ENCODE measurements at places on chromosomes 6 and 20. TPM values are rescaled to one million over a fixed set of nuclear protein-coding genes. Genes with fewer than 3 reads are reported as not detected.

MBOAT1 gene
- not detected for total RNA-seq

HLA-DQB1 gene
- not detected for total RNA-seq

- no peak overlapping the region for H3K4me3 ChIP-seq
- no peak overlapping the region for H3K27ac ChIP-seq
- H3K27me3 ChIP-seq: no peaks in the 10 kb centered on the region
These were observed 14.3 kb downstream of the PSMB9 start for GRCh38 chr6:32868257-32868788.

DOK5 gene
- total RNA-seq: 30.8 TPM

- no peak overlapping the region for H3K27ac ChIP-seq
- no peak for DNase-seq
- peaks cover 2% of the 10 kb centered on the region for H3K27me3 ChIP-seq
- peak overlapping the region; percentile 86 for H3K4me3 ChIP-seq
- H3K4me1 ChIP-seq: peaks cover 3% of the 10 kb centered on the region
These were observed 1.7 kb downstream of the POPDC3 start for GRCh38 chr6:105178110-105178509.

LTB gene
- total RNA-seq: not detected

DNA sequence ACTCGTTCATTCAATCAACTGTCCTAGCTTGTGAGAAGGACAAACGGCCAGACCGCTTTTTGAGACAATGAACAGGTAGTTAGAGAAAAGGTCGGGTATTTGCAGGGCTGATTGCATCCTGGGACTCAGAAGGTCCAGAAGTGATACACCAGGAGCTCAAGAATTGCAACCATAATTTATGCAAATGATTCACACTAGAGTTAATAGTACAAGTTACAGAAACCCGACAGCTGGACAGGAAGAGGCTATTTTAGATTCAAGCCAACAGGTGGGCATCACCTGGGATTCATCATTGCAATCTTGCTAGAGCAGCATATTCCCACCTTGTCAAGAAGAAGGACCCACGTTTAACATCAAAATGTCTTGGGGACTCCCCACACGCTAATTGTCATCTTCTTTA lies 83.5 kb downstream of the TNFAIP3 start:
- no peaks in the 10 kb centered on the region for H3K4me1 ChIP-seq
- H3K27me3 ChIP-seq: no peaks in the 10 kb centered on the region
- no peak for DNase-seq
- no peak overlapping the region for H3K4me3 ChIP-seq
- no peak overlapping the region for H3K27ac ChIP-seq

- no peak overlapping the region for H3K27ac ChIP-seq
- H3K36me3 ChIP-seq: no peaks in the 10 kb centered on the region
- no peaks in the 10 kb centered on the region for H3K27me3 ChIP-seq
- H3K4me1 ChIP-seq: no peaks in the 10 kb centered on the region
- no peak overlapping the region for H3K4me3 ChIP-seq
These were observed 18.4 kb downstream of the SERPINB1 start for GRCh38 chr6:2823104-2823850.

GRCh38 chr6:95243053-95243452 lies 334.3 kb upstream of the MANEA start:
- H3K36me3 ChIP-seq: no peaks in the 10 kb centered on the region
- H3K27me3 ChIP-seq: peaks cover 3% of the 10 kb centered on the region
- no peak for DNase-seq
- H3K4me1 ChIP-seq: peaks cover 17% of the 10 kb centered on the region
- H3K27ac ChIP-seq: no peak overlapping the region

C20orf141 gene
- total RNA-seq: not detected

- H3K4me3 ChIP-seq: peak overlapping the region; percentile 35
- peaks cover 26% of the 10 kb centered on the region for H3K4me1 ChIP-seq
- H3K27ac ChIP-seq: no peak overlapping the region
- DNase-seq: no peak
- no peaks in the 10 kb centered on the region for H3K36me3 ChIP-seq
These were observed 60.5 kb upstream of the SLC22A23 start for GRCh38 chr6:3517350-3517749.

FOXS1 gene
- total RNA-seq: not detected

- no peaks in the 10 kb centered on the region for H3K36me3 ChIP-seq
- no peak for DNase-seq
- no peak overlapping the region for H3K27ac ChIP-seq
These were observed 98.7 kb downstream of the PHACTR3 start for GRCh38 chr20:59703046-59703445.

SLC25A27 gene
- total RNA-seq: 13.6 TPM

GRCh38 chr6:73180076-73180738 lies 45.1 kb downstream of the KHDC1L start:
- no peak for DNase-seq
- peak overlapping the region; percentile 19 for H3K27ac ChIP-seq
- H3K4me3 ChIP-seq: no peak overlapping the region
- H3K36me3 ChIP-seq: no peaks in the 10 kb centered on the region
- peaks cover 11% of the 10 kb centered on the region for H3K4me1 ChIP-seq
- no peaks in the 10 kb centered on the region for H3K27me3 ChIP-seq

MICB gene
- 3.6 TPM for total RNA-seq

PBOV1 gene
- not detected for total RNA-seq

- H3K27me3 ChIP-seq: no peaks in the 10 kb centered on the region
- H3K36me3 ChIP-seq: no peaks in the 10 kb centered on the region
These were observed 324.4 kb downstream of the CENPW start for GRCh38 chr6:126664271-126664670.

- H3K27me3 ChIP-seq: no peaks in the 10 kb centered on the region
- H3K36me3 ChIP-seq: no peaks in the 10 kb centered on the region
- H3K4me1 ChIP-seq: no peaks in the 10 kb centered on the region
- no peak for DNase-seq
- no peak overlapping the region for H3K4me3 ChIP-seq
These were observed 122.7 kb downstream of the GMPR start for GRCh38 chr6:16361121-16361520.

DNA sequence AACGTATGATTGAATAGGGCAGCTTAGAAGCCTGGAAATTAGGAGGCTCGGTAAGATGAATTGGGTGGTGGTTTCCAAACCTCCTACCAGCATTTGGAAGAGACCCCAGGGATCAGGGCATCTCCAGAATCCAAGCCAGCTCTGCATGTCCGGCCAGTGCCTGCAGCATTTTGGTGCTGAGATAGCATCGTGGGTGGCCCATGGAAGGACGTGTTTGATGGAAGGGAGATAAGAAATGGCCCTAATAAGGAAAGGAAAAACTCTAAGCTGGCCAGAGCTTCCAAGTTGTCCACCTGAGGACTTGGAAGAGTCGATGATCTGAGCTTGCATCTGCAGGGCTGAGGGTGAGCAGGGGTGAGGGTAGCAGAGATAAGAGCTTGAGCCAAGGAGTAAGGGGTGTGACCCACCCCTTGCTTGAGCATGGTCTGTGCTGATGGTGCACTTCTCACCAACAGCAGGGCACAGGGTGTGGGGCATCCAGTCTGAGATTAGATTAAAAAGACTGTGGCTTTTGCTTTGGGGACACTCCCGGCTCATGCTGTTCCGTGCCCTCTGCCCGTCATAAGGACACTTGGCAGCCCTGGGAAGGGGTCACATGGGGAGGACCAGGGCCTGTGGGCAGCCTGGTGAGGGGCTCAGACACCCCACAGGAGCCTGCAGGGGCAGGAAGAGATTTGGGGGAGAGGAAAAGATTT lies 213.2 kb downstream of the ERMARD start:
- no peak overlapping the region for H3K4me3 ChIP-seq
- peaks cover 17% of the 10 kb centered on the region for H3K27me3 ChIP-seq
- peaks cover 5% of the 10 kb centered on the region for H3K4me1 ChIP-seq
- DNase-seq: no peak

GRIK2 gene
- 95.5 TPM for total RNA-seq

OOEP gene
- total RNA-seq: not detected

DNA sequence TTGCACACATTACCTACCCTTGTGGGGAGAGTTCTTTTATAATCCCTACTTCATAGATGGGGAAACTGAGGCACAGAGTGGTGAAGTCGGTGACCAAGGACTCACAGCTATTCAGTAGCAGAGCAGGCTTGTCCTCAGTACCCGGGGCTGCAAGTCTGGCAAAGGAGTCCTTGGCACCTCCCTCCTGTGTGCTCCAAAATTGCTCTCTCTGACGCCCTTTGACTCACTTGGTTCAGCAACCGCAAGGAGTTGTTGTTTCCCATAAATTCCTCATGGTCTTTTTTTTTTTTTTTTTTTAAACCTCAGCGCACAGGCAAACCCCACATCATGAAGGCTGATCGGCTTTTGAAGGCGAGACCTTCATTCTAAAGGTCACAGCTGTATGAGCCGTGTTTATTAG lies 143.2 kb downstream of the CEBPB start:
- H3K36me3 ChIP-seq: no peaks in the 10 kb centered on the region
- DNase-seq: no peak
- H3K4me1 ChIP-seq: peaks cover 12% of the 10 kb centered on the region
- H3K27ac ChIP-seq: no peak overlapping the region
- no peak overlapping the region for H3K4me3 ChIP-seq

PKIB gene
- 48.1 TPM for total RNA-seq

DNA sequence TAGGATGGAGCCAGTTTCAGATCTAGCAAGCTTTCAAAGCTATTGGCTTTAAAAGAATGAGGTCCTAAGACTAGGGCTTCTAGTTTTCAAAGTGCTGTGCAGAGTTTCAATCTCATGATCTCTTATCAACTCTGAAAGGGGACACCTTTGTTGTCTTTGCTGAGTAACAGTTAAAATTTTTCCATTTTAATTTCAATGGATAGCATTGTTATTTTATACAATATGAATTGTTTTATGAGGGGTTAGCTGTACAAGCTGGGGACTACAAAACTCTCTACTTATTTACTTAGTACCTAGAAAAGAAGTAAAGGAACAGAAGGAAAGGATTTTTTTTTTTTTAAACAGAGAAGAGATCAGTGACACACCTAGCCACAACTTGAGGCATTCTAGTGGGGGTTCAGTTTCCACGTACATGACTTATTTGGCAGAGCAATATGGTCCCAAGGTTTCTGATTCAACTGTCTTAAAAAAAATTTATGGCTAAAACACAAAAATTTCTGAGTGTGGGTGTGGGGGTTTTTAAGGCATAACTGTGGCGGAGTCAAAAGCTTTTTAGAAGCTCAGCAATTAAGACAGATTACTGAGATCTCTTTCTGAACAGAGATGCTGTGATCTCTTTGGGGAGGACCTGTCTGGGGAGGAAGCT lies 46.1 kb upstream of the JAG1 start:
- H3K4me3 ChIP-seq: no peak overlapping the region
- no peak for DNase-seq
- H3K27me3 ChIP-seq: no peaks in the 10 kb centered on the region
- no peaks in the 10 kb centered on the region for H3K36me3 ChIP-seq

- H3K4me1 ChIP-seq: peaks cover 25% of the 10 kb centered on the region
- no peak overlapping the region for H3K4me3 ChIP-seq
- H3K36me3 ChIP-seq: peaks cover 29% of the 10 kb centered on the region
These were observed 85.1 kb downstream of the LYRM2 start for GRCh38 chr6:89553431-89553830.

- no peaks in the 10 kb centered on the region for H3K27me3 ChIP-seq
- peaks cover 3% of the 10 kb centered on the region for H3K4me1 ChIP-seq
- no peak overlapping the region for H3K27ac ChIP-seq
- no peak overlapping the region for H3K4me3 ChIP-seq
- no peak for DNase-seq
These were observed 13.6 kb downstream of the COL9A1 start for GRCh38 chr6:70289299-70289698.

DNA sequence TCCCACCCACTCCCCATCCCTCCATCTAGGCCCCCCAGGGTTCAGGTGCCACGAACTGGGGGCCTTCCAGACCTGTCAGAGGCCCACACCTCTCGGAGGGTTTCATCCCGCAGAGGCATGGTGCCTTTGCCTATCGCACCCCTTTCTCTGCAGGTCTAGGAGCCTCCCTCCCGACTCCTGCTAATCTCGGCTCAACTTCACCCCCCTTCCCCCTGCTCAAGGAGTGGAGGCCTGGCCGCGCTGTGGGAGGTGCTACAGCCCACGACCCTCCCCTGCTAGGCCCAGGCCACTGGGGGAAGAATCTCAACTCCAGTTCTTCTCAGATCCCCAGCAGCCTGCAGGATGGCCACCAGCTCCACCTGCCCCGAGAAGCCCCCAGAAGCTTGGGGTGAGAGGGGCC lies at the start of gene TULP1:
TSS of gene TULP1 (minus strand) at position 157 of the 400 bp plus-strand sequence. CDS start at position 119, 38 bp downstream.
- peak within 1 kb of the TSS; percentile 38 for H3K4me3 ChIP-seq
- DNase-seq: no peak
- H3K27ac ChIP-seq: no peak within 1 kb of the TSS
- H3K4me1 ChIP-seq: peaks cover 9% of the 10 kb centered on the region
- peaks cover 7% of the 10 kb centered on the region for H3K27me3 ChIP-seq

DNA sequence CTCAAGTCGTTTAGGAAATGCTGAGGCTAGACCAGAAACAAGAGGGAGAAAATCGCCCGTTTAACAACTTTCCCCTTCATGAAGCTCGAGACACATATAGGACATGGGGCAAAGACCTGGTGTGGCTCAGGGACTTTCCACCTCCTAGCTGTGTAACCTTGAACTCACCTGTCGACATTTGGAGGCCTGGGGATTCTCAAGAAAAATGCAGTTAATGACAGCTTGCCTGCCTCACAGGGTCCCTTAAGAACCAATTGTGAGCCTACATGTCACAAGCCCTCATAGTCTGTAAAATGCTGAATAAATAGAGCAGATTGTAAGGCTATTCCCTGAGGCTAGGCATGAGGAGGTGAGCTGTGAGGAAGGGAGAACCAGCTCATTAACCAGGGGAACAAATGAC lies 35.1 kb downstream of the MGME1 start:
- no peak overlapping the region for H3K4me3 ChIP-seq
- no peak overlapping the region for H3K27ac ChIP-seq
- no peaks in the 10 kb centered on the region for H3K36me3 ChIP-seq
- H3K27me3 ChIP-seq: peaks cover 6% of the 10 kb centered on the region
- DNase-seq: no peak

ENPP3 gene
- total RNA-seq: not detected

- no peak for DNase-seq
- no peaks in the 10 kb centered on the region for H3K27me3 ChIP-seq
- no peaks in the 10 kb centered on the region for H3K4me1 ChIP-seq
- H3K36me3 ChIP-seq: no peaks in the 10 kb centered on the region
- H3K4me3 ChIP-seq: no peak overlapping the region
These were observed 113.4 kb upstream of the AKIRIN2 start for GRCh38 chr6:87815449-87815848.

ACTR5 gene
- 10.1 TPM for total RNA-seq

- no peak for DNase-seq
- peaks cover 2% of the 10 kb centered on the region for H3K4me1 ChIP-seq
- H3K27ac ChIP-seq: no peak overlapping the region
- no peak overlapping the region for H3K4me3 ChIP-seq
- no peaks in the 10 kb centered on the region for H3K27me3 ChIP-seq
- H3K36me3 ChIP-seq: no peaks in the 10 kb centered on the region
These were observed 50.7 kb upstream of the TPD52L1 start for GRCh38 chr6:125102891-125103290.
